ENCODE measurements at places on chromosomes 1 and 21. TPM values are rescaled to one million over a fixed set of nuclear protein-coding genes. Genes with fewer than 3 reads are reported as not detected.

The ANKRD35 gene
- 0.07 TPM for total RNA-seq

The SWT1 gene
- 2.0 TPM for total RNA-seq

The FALEC gene
- total RNA-seq = not detected

The KRTAP11-1 gene
- total RNA-seq = 0.09 TPM

The FCRLB gene
- total RNA-seq = 1.6 TPM

The KRTAP10-6 gene
- not detected for total RNA-seq

The CFAP141 gene
- total RNA-seq = not detected

The FCRLA gene
- total RNA-seq = not detected

The SYT11 gene
- 1.3 TPM for total RNA-seq

The LCE1B gene
- not detected for total RNA-seq

The GJA8 gene
- not detected for total RNA-seq

The PDIK1L gene
- total RNA-seq = 1.9 TPM

The BNIPL gene
- 0.17 TPM for total RNA-seq

The SELENON gene
- total RNA-seq = 72.1 TPM

The IVL gene
- 0.09 TPM for total RNA-seq

The CFHR1 gene
- total RNA-seq = 0.17 TPM

The SPATA46 gene
- not detected for total RNA-seq

The GPR25 gene
- total RNA-seq = not detected

The L1TD1 gene
- not detected for total RNA-seq
